Nephron progenitor cell (in vitro differentiated cells): ENCODE measurements at places on chromosomes 6 and 20.

GRCh38 chr6:68572525-68572924 is 62.6 kb upstream of the ADGRB3 start:
- no peak overlapping the region for H3K4me3 ChIP-seq
- H3K4me1 ChIP-seq, result peaks cover 19% of the 10 kb centered on the region
- peak; percentile 30 for DNase-seq
- H3K27ac ChIP-seq, result no peak overlapping the region

DNA sequence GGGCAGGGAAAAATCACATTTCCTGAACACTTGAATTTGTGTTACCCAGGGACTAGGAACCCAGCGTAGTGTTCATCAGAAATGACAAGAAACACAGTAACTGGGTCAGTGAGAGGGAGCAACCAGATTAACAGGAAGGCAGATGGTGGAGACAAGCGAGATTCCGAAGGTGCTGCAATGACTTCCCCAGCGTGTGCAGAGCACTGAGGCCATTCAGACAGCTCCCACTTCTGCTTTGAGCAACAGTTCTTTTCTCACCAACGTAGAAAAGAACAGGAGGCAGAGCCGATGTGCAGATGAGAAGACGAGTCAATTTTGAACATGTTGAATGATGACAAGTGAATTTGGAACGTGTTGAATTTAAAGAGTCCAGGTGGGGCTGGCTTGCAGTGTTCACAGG is 63.1 kb upstream of the IFNGR1 start:
- H3K4me3 ChIP-seq, result no peak overlapping the region
- H3K27ac ChIP-seq, result no peak overlapping the region
- H3K4me1 ChIP-seq, result peaks cover 22% of the 10 kb centered on the region

DNA sequence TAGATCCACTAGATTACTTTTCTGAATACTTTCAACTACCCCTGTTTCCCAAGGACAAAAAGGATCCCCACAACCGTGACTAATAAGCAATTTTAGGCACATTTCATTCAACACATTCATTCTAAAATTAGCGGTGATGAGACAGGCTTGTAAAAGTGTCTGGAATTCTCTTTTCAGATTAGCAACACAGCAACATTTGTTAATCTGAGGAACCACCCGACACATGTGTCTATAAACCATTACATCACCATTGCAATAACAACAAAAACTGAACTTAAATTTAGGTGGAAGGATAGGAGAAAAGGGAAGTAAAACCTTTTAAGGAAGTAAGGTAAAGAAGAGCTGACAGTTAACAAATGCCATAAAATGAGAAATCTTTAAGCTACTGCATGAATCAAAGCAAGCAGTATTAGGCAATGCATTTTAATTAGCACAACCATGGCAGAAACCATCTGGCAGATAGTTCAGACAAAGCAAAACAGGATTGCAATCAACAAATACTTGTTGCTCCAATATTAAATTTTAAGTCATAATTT is 49.1 kb downstream of the MAP3K7 start:
- no peak overlapping the region for H3K4me3 ChIP-seq
- no peaks in the 10 kb centered on the region for H3K27me3 ChIP-seq
- H3K36me3 ChIP-seq, result peaks cover 23% of the 10 kb centered on the region
- peaks cover 24% of the 10 kb centered on the region for H3K4me1 ChIP-seq
- DNase-seq, result no peak
- peak overlapping the region; percentile 29 for H3K27ac ChIP-seq

DNA sequence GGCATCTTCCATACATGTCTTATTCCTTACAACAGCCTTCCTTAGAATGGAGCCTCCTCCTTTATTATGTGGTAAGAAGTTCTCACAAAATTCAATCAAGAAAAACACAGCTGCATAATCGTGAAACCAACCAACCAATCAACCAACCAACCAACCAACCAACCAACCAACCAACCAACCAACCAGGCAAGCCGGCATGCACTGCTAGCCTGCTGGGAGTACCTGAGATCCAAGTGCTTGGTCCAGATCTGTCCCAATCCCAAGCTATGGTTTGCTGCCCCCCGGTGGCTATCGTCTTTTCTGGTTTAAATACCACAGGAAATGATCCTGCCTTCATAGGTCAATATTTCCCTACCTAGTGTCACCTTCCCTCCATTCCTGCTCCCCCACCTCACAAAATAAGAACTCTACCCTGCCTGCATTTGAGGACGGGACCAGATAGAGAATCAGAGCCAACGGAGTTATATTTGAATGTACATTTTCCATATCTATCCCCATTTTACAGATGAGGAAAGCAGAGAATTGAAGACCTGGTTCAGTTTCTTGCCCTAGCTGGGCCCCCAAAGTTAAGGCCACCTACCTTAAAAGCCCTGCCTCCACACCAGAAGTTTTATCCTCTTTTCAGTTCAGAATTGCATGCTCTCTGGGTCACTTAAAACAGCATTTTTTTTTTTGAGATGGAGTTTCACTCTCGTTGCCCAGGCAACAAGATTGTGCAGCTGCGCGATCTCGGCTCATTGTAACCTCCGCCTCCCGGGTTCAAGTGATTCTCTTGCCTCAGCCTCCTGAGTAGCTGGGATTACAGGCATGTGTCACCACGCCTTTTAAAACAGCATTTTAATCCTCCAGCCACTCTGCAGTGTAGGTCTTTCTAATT is 27.1 kb downstream of the RAB44 start:
- no peak overlapping the region for H3K27ac ChIP-seq

DNA sequence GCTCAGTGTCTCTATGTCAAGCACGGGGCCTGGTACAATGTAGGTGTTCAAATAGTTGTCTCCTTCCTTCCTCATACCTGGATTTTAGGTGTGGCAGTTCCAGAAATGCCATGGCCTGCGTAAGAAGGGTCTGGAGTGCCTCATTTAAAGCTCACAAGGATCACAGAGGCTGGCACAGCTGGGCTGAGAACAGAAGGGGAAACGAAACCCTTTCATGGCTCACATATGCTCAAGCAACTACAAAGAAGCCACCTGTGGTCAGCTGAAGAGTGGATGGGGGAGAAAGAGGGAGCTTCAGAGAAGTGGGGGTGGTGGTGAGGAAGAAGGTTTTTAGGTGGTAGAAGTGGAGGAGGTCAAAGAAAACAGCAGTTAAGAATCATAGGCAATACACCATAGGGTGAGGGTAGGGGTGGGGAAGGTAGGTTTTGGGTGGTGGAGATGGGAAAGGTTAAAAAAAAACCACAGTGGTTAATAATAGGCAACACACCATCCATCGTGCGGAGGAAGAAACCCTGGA is 17.0 kb upstream of the TOP1 start:
- no peak overlapping the region for H3K27ac ChIP-seq
- H3K4me3 ChIP-seq, result no peak overlapping the region
- H3K27me3 ChIP-seq, result no peaks in the 10 kb centered on the region
- peaks cover 45% of the 10 kb centered on the region for H3K4me1 ChIP-seq

DNA sequence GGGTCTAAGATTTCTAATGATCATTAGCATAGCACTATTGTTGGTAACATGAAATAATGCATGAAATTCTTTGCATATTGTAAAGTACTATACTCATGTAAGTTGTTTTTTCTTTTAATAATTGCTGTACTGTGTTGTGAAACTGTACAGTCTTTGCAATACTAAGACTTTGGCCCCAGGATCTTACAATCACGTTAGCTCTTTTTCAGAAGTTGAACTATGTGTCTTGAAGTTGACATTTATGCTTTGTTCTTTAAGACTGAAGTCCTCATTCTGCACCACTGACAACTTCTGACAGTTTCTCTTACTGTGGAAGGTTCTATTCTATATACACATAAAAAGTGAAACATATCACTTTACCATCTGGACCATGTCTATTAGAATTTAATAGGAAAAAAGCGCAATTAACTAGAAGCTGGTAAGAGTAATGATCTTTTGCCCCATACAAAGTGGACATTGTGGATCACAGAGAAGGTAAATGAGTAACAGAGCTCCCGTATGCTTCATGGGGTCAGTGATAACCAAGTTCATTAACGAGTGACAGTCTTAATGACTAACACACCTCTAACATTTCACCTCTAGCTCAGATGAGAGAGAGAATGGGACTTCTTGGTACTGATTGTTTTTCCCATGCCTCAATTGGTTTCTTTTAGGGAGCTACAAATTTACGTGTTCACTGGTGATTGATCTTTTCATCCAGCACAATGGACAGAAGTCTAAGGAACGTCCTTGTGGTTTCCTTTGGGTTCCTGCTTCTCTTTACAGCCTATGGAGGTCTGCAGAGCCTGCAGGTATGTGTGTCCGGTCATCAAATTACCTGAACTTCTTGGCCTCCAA is at the start of gene UNC93A:
TSS of gene UNC93A (plus strand) at position 530 of the 837 bp plus-strand sequence. CDS start at position 705, 175 bp downstream.
- H3K27me3 ChIP-seq, result peaks cover 16% of the 10 kb centered on the region
- no peak within 1 kb of the TSS for H3K4me3 ChIP-seq

- no peaks in the 10 kb centered on the region for H3K4me1 ChIP-seq
- H3K36me3 ChIP-seq, result no peaks in the 10 kb centered on the region
- no peak for DNase-seq
- H3K27ac ChIP-seq, result no peak overlapping the region
- H3K4me3 ChIP-seq, result no peak overlapping the region
These were observed 120.9 kb downstream of the SYCP2 start for GRCh38 chr20:59812286-59813125.

GRCh38 chr20:34171640-34172039 is 59.6 kb upstream of the EIF2S2 start:
- no peaks in the 10 kb centered on the region for H3K36me3 ChIP-seq
- H3K27me3 ChIP-seq, result peaks cover 11% of the 10 kb centered on the region
- H3K4me1 ChIP-seq, result peaks cover 22% of the 10 kb centered on the region
- H3K4me3 ChIP-seq, result no peak overlapping the region

GRCh38 chr20:49786668-49787370 is 25.8 kb upstream of the SLC9A8 start:
- DNase-seq, result no peak
- peaks cover 21% of the 10 kb centered on the region for H3K4me1 ChIP-seq

DNA sequence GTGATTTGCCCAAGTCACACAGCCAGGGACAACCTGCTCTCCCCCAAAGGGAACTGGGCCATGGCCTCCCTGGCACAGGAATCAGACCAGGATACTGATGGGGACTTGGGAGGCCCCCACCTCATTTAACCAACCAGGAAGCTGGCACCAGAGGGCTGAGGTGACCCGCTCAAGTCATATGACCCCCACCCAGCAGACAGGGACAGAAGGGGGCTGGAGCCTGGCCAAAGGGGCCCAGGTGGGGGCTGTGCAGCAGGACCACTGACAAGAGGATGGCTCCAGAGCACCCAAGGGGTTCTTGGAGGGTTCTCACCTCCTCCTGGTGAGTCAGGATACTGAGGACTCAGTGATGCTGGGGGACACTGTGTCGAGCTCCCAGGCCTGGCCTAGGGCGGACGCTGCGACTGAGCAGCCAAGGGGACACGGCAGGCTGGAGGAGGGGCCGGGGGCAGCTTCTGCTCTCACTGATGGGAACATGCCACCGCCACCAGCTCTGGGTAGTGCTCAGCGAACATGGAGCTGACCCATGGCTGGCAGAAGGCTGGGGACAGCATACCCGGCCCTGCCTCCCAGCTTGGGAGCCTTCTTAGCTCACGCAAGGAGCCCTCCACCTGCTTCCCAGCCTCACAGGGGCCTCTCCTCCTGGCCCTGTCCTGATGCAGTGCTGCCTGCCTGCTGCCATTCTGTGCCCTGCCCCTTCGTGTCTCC is 1.2 kb downstream of the CST7 start:
- DNase-seq, result no peak
- peaks cover 15% of the 10 kb centered on the region for H3K27me3 ChIP-seq
- H3K4me1 ChIP-seq, result no peaks in the 10 kb centered on the region
- H3K36me3 ChIP-seq, result no peaks in the 10 kb centered on the region
- H3K4me3 ChIP-seq, result no peak overlapping the region

GRCh38 chr6:79802657-79803300 is 144.6 kb downstream of the ELOVL4 start:
- DNase-seq, result no peak
- no peaks in the 10 kb centered on the region for H3K4me1 ChIP-seq
- no peak overlapping the region for H3K4me3 ChIP-seq
- no peaks in the 10 kb centered on the region for H3K36me3 ChIP-seq

GRCh38 chr20:54250691-54251090 is 42.8 kb downstream of the PFDN4 start:
- peaks cover 5% of the 10 kb centered on the region for H3K27me3 ChIP-seq
- no peak for DNase-seq
- H3K36me3 ChIP-seq, result peaks cover 5% of the 10 kb centered on the region
- no peak overlapping the region for H3K27ac ChIP-seq
- H3K4me1 ChIP-seq, result no peaks in the 10 kb centered on the region

DNA sequence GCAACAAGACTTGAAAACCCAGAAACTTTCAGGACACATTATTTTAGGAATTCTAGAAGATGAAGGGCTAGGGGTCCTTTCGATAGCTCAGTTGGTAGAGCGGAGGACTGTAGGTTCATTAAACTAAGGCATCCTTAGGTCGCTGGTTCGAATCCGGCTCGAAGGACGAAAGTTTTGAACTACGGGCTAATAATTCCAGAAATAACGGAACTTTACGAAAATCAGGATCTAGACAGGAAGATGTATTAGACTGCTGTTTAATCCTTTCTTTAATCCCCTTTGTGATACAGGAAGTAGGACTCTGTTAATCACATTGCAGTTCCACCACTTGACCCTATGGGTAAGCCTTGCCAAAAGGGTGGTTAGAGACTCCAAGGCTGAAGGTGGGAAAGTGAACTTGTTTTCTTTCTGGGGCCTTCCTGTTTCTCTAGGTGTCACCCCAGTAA is 21.2 kb upstream of the ABT1 start:
- no peaks in the 10 kb centered on the region for H3K36me3 ChIP-seq
- no peak for DNase-seq
- H3K27ac ChIP-seq, result no peak overlapping the region
- no peak overlapping the region for H3K4me3 ChIP-seq
- H3K4me1 ChIP-seq, result peaks cover 6% of the 10 kb centered on the region

DNA sequence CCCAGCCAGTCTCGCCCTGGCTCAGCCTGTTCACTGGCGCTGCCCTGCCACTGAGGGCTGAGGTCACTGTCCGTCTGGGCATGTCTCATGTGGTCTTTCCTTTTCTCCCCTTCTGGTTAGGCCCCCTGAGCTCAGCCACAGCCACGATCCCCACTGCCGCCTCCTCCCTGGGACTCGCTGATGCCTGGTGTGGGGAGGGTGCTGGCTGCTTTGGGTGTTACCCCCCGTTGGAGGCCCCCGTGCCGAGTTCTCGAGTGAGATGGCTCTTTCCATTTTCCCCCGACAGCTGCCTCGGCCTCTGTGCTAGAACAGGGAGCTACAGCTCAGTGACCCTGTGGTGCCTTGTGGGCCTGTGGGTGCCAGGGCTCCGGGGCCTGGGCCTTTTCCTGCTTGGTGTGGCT is 14.9 kb upstream of the TCFL5 start:
- no peak for DNase-seq
- H3K36me3 ChIP-seq, result peaks cover 13% of the 10 kb centered on the region
- peaks cover 14% of the 10 kb centered on the region for H3K27me3 ChIP-seq
